ENCODE measurements at places on chromosomes 13 and 19. TPM values are rescaled to one million over a fixed set of nuclear protein-coding genes. Genes with fewer than 3 reads are reported as not detected.

DNA sequence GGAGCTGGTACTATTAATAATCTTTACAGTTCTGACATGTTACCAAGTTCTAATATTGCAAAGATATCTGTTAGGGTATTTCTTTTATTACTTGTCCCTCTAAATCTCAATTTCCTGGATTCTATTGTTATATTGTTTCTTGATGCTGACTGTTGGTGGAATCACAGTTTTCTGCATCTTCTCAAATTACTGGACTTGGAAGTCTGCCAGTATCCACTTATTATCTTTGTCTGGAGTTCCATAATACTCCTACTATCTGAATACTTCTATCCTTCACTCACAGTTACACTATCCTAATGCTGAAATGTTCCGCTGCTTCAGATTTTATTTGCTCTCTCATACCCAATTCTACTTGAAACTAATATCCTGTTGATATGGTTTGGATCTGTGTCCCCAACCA lies 1985.7 kb upstream of the PRR20A start:
- DNase-seq: no peak

Gene ELF1
- total RNA-seq: 60.7 TPM

DNA sequence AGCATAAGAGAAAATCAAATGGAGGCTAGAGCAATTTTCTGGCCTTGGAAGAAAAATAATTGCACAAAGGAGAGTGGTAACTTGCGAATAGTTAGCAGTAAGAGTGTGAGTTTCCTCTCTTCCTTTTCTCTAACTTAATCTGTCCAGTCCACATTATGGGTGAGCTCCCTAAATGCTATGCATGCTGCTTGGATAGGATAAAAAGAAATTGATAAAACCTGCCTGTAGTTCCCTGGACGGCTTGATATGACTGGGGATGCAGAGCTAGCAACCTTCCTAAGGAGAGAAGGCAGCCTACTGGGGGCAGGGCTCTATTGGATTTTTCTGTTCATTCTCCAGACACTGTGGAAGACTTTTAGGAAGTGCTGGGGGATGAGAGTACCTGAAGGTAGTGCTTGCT lies 311.3 kb downstream of the LMO7 start:
- DNase-seq: no peak

DNA sequence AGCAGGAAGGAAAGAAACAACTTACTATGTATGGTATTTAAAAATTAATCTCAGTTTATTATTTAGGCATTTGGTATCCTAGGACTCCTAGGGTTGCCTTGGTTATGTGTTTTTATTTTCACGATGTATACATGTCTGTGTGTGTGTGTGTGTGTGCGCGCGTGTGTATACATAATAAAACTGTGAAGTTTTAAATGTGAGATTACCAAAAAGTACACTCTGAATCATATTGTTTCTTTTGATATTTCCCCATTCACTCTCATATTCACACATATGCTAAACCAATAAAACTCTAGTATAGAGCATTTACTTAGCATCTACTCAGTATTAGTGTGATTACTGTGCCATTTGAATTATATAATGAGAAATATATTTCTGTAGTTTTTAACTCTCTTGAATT lies 30.8 kb upstream of the NDFIP2 start:
- no peak for DNase-seq

Gene SH3GL1
- 84.9 TPM for total RNA-seq

Data from osteoblast (primary cell).